H9 (cell line): ENCODE measurements at places on chromosomes 3 and 15. TPM values are rescaled to one million over a fixed set of nuclear protein-coding genes. Genes with fewer than 3 reads are reported as not detected.

DNA sequence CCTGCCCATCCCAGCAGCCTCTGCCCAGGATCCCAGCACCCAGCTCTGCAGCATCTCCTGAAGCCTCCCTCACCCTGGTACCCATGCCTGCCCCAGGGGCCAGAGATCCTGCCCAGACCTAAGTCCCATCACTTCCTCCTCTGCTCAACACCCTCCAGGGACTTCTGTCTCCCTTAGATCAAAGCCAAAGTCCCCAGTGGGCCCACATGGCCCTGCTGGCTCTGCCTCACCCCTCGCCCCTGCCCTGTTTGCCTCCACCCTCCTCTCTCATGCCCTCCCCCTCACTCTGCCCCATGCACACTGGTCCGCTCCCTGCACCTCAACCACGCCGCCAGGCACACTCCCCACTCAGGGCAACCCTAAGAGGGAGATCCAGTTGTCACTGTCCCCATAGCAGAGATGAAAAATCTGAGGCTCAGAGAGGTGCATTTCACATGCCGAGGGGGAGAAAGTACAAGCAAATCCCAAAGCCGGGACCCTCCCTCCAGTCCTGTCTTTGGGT, 146.5 kb downstream of the NUP210 start:
- no peak overlapping the region for H3K27ac ChIP-seq
- no peaks in the 10 kb centered on the region for H3K27me3 ChIP-seq
- DNase-seq = no peak
- no peak overlapping the region for H3K4me3 ChIP-seq

DNA sequence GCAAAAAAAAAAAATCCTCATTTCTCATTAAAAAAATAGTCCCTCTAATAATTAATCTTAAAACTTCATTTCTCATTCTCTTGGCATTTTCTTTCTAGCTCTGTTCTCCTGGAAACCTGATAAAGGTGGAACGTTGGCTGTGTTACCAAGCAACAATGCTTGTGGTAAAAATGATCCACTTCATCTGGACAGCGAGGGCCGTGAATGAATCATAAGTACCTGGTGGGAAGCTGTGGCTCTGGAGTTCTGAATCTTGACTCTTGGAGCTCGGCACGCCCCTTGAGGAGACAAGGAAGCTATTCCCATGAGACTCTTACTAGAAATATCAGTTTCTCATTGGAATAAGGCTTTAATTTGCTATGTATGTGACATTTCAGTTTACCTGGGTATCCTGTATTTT, 32.5 kb downstream of the BCL2L10 start:
- no peak for DNase-seq
- H3K4me3 ChIP-seq = no peak overlapping the region
- H3K4me1 ChIP-seq = no peaks in the 10 kb centered on the region
- H3K27ac ChIP-seq = no peak overlapping the region
- no peaks in the 10 kb centered on the region for H3K27me3 ChIP-seq

GRCh38 chr15:57012556-57012955, 94.1 kb downstream of the TCF12 start:
- no peak for DNase-seq
- no peak overlapping the region for H3K27ac ChIP-seq
- peaks cover 5% of the 10 kb centered on the region for H3K4me1 ChIP-seq
- H3K36me3 ChIP-seq = peaks cover 4% of the 10 kb centered on the region

GRCh38 chr15:71780115-71780976, 30.0 kb upstream of the NR2E3 start:
- no peak overlapping the region for H3K4me3 ChIP-seq
- H3K4me1 ChIP-seq = no peaks in the 10 kb centered on the region; the same call in 1 of the 2 replicates
- peak; percentile 79 for DNase-seq
- no peaks in the 10 kb centered on the region for H3K36me3 ChIP-seq
- no peaks in the 10 kb centered on the region for H3K27me3 ChIP-seq
- no peak overlapping the region for H3K27ac ChIP-seq

DNA sequence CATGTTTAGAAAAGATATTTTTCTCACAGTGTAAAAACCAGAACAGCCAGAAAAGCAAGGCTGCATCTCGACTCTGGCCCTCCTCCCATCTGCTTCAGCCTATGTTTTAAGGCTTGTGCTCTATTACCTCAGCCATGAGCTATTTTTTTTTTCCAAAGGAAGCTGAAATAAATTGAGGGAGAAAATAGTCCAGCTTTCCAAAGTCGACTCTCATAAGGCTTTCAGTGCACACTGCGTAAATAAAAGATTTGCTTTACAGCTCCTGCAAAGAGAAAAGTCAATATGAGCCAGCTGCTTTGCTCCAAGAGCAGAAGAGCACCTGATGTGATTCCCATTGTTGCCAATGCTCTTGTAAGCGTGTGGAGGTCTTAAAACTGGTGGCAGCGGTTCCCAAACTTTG, 26.7 kb downstream of the SCG3 start:
- no peak overlapping the region for H3K27ac ChIP-seq
- DNase-seq = no peak
- no peak overlapping the region for H3K4me3 ChIP-seq
- H3K36me3 ChIP-seq = no peaks in the 10 kb centered on the region

DNA sequence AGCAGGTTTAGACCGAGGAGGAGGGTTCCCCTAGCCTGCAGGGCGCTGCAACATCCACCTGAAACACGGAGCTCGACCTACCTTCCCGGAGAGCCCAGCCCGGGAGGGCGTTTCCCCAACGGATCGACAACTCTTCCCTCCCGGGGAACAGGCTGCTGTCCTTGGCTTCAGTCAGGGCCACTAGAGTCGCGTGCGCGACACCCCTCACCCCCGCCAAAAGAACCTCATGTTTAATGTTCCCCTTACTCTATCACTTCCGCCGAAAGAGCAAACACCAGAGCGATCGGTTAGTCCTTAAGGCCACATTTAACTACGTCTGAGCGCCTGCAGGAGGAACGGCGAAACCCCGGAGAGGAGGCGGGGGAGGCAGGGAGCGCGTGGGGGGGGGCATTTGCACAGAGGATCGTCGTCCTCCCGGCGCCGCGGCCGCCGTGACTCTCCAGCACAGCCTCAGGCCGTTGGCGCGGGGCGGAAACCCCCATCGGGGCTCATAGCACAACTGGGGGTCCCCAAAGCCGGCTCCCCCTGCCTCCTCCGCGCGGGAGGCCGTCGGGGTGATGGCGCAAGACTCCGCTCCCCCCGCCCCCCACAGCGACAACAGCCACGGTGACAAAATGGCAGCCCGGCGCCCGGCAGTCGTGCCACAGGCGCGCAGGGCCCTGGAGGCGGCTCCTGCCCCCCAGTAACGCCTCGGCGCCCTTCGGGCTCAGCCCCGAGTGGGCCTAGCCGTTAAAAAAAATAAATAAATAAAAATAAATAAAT, 3.2 kb downstream of the ANP32A start:
- H3K27ac ChIP-seq = no peak overlapping the region
- H3K4me3 ChIP-seq = peak overlapping the region; percentile 94
- DNase-seq = no peak
- peaks cover 9% of the 10 kb centered on the region; the same call in 1 of the 2 replicates for H3K27me3 ChIP-seq
- peaks cover 6% of the 10 kb centered on the region; the same call in 1 of the 2 replicates for H3K4me1 ChIP-seq
- H3K36me3 ChIP-seq = peaks cover 30% of the 10 kb centered on the region

DNA sequence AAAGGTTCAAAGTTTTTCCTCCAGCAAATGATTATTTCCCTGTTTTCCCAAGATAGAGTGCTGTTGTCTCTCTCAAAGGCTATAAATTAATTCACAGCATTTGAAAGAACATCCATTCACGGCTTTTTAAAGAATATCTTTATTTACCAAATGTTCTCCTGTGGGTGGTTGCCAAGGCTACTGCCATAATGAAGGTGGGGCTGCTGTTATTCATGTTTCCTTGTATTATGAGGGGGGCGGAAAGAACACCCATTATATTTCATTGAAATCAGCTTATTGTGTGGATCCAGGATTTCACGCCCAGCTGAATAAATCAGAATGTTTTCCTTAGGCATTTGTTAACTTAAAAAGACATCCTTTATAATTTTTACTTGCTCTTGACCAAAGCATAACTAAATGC, 10.1 kb downstream of the SRP14 start:
- no peak for DNase-seq
- no peaks in the 10 kb centered on the region for H3K4me1 ChIP-seq
- no peak overlapping the region for H3K4me3 ChIP-seq
- no peak overlapping the region for H3K27ac ChIP-seq
- no peaks in the 10 kb centered on the region for H3K27me3 ChIP-seq

- no peaks in the 10 kb centered on the region for H3K36me3 ChIP-seq
- H3K4me3 ChIP-seq = no peak overlapping the region
- no peaks in the 10 kb centered on the region for H3K27me3 ChIP-seq
- no peak overlapping the region for H3K27ac ChIP-seq
- no peak for DNase-seq
These were observed 242.2 kb downstream of the SLCO3A1 start for GRCh38 chr15:92095693-92096092.

GRCh38 chr15:34650177-34650576, 66.7 kb upstream of the GOLGA8B start:
- H3K27ac ChIP-seq = no peak overlapping the region
- no peak for DNase-seq
- H3K27me3 ChIP-seq = no peaks in the 10 kb centered on the region
- H3K4me3 ChIP-seq = no peak overlapping the region
- no peaks in the 10 kb centered on the region for H3K36me3 ChIP-seq

- no peak overlapping the region for H3K4me3 ChIP-seq
- DNase-seq = no peak
- no peaks in the 10 kb centered on the region for H3K27me3 ChIP-seq
- no peaks in the 10 kb centered on the region for H3K4me1 ChIP-seq
- peaks cover 2% of the 10 kb centered on the region; the same call in 1 of the 2 replicates for H3K36me3 ChIP-seq
These were observed 35.4 kb downstream of the PXYLP1 start for GRCh38 chr3:141266797-141267555.

The DAZL gene
- 21.2 and 21.7 TPM in 2 replicates for total RNA-seq

The GLDN gene
- total RNA-seq = 0.77 and 1.3 TPM in 2 replicates
